ENCODE measurements at places on chromosomes 3 and 15.

GRCh38 chr3:100245927-100246326 lies 14.9 kb upstream of the TBC1D23 start:
- no peak for DNase-seq

GRCh38 chr15:42002333-42002732 lies 18.5 kb downstream of the PLA2G4E start:
- no peak for DNase-seq

- DNase-seq: peak; percentile 97
Measured at GRCh38 chr3:196711838-196712513, at the start of the genes CEP19 and PIGX. Gene CEP19 (minus strand): TSS chr3:196712250. CDS start chr3:196708657, 3,593 bp downstream. Gene PIGX (plus strand): TSS chr3:196712377.

DNA sequence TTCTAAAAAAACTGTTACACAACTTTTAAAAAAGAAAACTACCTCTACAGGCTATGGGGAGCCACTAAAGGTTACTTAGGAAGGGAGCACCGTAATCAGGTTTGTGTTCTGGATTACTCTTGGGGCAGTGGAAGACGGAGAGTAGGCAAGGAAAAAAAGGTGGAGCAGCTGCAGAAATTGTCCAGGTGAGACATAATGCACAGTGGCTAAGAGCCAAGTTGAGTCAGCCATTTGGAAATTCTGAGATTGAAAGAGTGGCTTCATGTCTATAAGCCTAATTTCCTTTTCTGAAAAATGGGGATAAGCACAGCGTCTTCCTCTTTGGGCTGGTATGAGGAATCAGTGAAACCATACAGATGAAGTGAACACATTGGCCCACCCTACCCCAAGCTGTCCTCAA lies 195.2 kb downstream of the CADPS start:
- no peak for DNase-seq

- no peak for DNase-seq
Measured at GRCh38 chr15:23565395-23566070, at the start of gene MKRN3. Gene MKRN3 (plus strand): TSS chr15:23565674. CDS start chr15:23565783, 109 bp downstream.

DNA sequence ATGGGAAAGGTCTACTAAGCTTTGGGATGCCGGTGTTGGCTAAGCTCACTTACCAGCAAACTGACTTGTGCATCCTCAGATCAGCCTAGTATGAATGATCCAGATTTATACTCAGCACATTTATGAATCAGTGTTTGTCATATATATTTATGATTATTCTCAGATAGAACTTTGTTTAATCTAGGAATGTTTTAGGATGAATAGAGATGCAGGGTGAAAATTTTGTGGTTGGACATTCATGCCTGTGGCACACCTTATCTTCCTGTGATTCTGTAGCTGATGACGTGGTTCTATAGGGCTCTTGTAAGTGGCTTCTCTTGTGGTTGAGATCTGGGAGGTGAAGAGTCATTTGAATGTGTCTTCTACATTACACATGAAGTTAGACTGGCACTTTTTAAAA lies 11.4 kb downstream of the CDIN1 start:
- peak; percentile 70 for DNase-seq

DNA sequence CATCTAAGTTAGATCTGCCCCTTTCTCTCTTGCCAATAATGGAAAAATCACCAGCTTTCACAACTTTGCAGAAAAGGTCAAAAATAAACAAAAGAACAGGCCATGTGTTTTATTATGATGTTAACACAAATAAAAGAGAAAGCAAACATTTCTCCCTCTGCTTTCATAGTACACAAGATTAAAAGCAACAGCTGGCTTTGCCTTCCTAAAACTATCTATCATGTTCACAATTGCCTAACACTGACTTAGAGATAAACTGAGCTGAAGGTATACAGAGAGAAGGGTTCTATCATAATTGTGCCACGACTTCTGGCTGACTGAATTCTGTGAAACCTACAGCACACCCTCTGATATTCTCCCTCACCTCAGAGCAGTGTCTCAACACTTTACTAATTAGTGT lies 29.4 kb downstream of the AADAC start:
- peak; percentile 63 for DNase-seq

DNA sequence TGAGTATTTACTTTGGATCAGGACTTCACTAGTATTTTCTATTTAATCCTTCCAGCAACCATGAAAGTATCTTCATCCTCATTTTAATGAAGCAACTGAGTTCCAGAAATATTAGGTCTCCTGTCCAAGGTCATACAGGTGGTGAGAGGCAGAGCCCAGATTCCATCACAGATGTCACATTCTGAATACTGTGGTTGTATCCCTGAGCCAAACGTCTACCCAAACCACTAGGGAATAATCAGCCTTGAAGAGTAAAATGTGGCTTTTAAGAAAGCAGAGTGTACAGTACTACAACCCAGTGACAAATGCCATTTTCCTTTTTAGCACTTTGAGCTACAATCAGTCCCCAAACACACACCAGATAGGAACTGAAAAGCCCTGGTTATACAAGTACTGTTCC lies 93.3 kb upstream of the TRIM42 start:
- DNase-seq: no peak

DNA sequence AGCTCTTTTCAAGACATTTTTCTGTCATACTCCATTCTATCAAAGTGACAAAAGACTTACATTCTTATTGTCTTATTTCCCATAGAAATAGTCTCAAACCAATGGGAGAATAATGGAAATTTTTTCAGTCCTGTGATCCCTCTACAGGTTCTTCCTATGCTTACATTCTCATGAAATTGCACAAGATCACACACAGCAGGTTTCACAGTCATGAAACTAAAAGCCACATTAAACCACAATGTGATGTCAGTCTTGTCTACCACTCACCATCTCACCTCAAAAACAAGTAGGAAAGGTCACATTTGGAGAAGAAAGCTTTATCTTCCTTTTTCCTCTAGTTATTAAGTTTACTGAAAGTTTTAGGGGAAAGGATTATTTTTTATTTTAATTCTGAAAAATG lies 161.0 kb upstream of the RORA start:
- DNase-seq: peak; percentile 1

DNA sequence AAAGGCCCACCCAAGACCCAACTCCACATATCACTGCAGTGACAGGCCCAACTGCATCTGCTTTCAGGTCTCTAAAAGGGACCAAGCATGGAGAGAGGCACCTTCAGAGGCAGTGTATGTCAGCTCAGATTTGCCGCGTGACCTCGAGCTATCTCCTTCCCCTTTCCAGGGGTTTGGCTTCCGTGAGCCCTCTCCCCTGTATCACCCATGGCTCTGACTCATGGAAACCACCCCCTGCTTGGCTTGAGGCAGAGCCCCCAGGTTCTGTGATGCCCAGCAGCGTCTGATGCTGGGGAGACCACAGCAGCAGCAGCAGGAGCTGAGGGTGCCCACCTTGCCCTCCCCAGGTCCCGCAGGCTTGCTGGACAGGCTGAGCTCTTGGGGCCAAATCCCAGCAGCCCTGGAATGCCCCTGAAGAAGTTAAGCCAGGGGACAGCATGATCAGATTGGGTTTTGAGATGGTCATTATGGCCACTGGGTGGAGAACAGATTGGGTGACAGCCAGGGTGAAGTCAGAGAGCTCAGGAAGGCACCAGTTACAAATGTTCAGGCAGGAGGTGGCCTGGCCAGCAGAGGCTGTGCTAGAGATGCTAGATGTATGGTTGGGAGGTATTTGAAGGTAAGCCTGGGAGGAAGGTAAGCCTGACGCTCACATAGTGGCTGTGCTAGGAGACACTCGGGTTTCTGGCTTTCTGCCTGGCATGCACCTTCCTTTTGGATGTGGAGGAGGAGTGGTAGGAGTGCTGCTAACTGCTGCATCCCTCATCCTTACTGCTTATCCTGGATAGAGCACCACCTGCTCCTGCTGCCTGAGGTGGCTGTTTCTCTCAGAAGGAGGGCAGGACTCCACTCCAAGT lies 42.9 kb downstream of the FGD5 start:
- no peak for DNase-seq

All from mesenchymal stem cell (in vitro differentiated cells and primary cell).